ENCODE measurements at places on chromosomes 1 and 21. TPM values are rescaled to one million over a fixed set of nuclear protein-coding genes. Genes with fewer than 3 reads are reported as not detected.

The PCAT6 gene
- 1.7 TPM for total RNA-seq

The PM20D1 gene
- total RNA-seq = not detected

The SAMD13 gene
- total RNA-seq = 3.9 TPM

The UQCRH gene
- total RNA-seq = 266 TPM

- no peak overlapping the region for H3K4me3 ChIP-seq
- no peak for DNase-seq
- H3K27ac ChIP-seq = no peak overlapping the region
- H3K36me3 ChIP-seq = peaks cover 5% of the 10 kb centered on the region
- peaks cover 8% of the 10 kb centered on the region for H3K4me1 ChIP-seq
These were observed 53.6 kb downstream of the FBXO42 start for GRCh38 chr1:16298653-16299052.

The DSCAM gene
- not detected for total RNA-seq

DNA sequence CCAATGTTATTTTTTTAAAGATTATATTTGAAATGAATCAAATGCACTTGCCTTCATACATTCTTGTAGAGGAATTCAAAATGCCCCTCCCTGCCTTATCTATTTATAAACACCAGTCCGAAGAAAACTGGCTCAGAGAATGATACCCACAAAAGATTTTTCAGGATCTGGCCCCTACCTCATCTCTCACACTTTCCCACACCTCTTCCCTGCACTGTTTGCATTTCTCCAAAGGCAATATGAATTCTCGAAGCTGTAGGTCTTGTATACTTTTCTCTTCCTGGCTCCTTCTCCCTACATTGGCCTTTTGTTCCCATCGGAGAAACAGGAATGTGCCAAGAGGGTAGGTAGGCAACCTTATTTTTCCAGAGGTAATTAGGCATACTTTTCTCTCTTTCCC, 12.0 kb upstream of the CCDC190 start:
- no peaks in the 10 kb centered on the region for H3K27me3 ChIP-seq
- H3K27ac ChIP-seq = peak overlapping the region; percentile 90
- H3K36me3 ChIP-seq = no peaks in the 10 kb centered on the region
- DNase-seq = no peak
- H3K4me1 ChIP-seq = peaks cover 27% of the 10 kb centered on the region
- H3K4me3 ChIP-seq = no peak overlapping the region

DNA sequence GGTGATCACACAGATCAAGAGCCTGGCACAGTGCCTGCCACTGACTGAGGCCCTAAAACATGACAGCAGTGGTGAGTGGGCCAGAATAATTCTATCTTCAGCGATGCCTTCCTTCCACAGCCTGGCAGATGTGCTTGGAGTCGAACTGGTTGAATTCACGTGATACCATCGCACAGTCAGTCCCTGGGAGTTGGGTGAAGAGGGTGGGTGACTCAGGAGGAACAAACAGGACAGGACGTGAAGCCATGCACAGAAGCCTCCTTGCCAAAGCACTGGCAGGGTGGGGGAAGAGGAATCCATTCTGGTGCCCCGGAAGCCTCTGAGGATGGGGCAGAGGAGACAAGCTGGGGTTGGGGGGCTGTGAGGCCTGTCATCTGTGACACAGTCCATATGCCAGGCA, 80.3 kb upstream of the WNT4 start:
- H3K36me3 ChIP-seq = no peaks in the 10 kb centered on the region
- no peak for DNase-seq
- H3K4me1 ChIP-seq = no peaks in the 10 kb centered on the region

The KCNA3 gene
- total RNA-seq = not detected

The GPR52 gene
- 2.2 TPM for total RNA-seq

The NECTIN4 gene
- 0.58 TPM for total RNA-seq

The MIXL1 gene
- 1.2 TPM for total RNA-seq

GRCh38 chr21:42250422-42251403, 31.8 kb downstream of the ABCG1 start:
- H3K36me3 ChIP-seq = no peaks in the 10 kb centered on the region
- no peak overlapping the region for H3K4me3 ChIP-seq
- no peak for DNase-seq
- H3K27me3 ChIP-seq = peaks cover 11% of the 10 kb centered on the region

DNA sequence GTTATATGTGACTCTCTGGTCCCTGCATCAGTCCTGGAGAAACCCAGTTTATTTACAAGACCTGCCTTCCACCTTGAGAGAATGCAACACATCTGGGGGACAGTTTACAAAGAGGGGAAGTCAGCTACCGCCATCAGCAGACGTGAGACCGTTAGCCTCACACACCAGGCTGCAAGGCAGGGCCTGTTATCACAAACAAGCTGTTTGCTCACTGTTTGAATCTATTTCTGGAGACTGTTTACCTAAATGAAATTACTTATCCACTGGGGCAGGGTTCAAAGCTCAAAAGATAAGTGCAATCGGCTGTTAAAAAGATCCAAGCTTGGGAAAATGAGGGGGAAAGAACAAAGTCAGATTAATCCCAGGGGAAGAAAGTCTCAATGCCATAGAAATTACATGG, 134.4 kb downstream of the ZNF281 start:
- no peak overlapping the region for H3K27ac ChIP-seq
- no peaks in the 10 kb centered on the region for H3K4me1 ChIP-seq
- no peak for DNase-seq
- H3K4me3 ChIP-seq = no peak overlapping the region
- H3K36me3 ChIP-seq = no peaks in the 10 kb centered on the region

The F11R gene
- 86.3 TPM for total RNA-seq

DNA sequence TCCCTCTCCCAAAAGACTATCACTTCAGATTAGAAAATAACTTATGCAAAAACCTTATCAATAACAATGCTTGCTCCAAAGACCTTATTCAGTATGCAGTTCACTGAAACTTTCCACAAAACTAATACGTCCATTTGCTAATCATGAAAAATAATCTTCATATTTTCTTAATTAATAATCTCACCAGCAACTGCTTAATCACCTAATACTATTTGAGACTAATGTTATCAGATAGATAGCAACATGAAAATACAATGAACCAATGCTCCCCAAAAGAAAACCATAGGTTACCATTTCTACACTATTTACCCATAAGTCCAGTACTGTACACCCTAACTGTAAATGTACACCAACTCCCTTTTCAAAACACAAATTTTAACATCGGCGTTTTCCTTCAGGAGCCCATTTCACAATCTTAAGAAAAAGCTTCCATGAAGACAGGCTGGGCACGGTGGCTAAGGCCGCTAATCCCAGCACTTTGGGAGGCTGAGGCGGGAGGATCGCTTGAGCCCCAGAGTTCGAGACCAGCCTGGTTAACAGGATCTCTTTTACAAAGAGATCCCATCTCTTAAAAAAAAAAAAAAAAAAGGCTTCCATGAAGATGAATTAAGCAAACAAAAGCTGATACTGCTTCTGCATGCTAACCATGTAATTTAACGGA, 1.7 kb downstream of the GNB1 start:
- peaks cover 22% of the 10 kb centered on the region for H3K4me1 ChIP-seq
- H3K27ac ChIP-seq = peak overlapping the region; percentile 83
- H3K27me3 ChIP-seq = no peaks in the 10 kb centered on the region
- no peaks in the 10 kb centered on the region for H3K36me3 ChIP-seq

- no peak for DNase-seq
- H3K27ac ChIP-seq = no peak overlapping the region
- H3K4me3 ChIP-seq = no peak overlapping the region
- no peaks in the 10 kb centered on the region for H3K27me3 ChIP-seq
- peaks cover 2% of the 10 kb centered on the region for H3K36me3 ChIP-seq
These were observed 20.6 kb downstream of the NPHP4 start for GRCh38 chr1:5971471-5972197.

- H3K36me3 ChIP-seq = no peaks in the 10 kb centered on the region
- DNase-seq = no peak
- no peak overlapping the region for H3K4me3 ChIP-seq
These were observed 14.0 kb upstream of the CTPS1 start for GRCh38 chr1:40965531-40965930.

The TFF3 gene
- total RNA-seq = 0.93 TPM
